ENCODE measurements at places on chromosomes 4 and X.

DNA sequence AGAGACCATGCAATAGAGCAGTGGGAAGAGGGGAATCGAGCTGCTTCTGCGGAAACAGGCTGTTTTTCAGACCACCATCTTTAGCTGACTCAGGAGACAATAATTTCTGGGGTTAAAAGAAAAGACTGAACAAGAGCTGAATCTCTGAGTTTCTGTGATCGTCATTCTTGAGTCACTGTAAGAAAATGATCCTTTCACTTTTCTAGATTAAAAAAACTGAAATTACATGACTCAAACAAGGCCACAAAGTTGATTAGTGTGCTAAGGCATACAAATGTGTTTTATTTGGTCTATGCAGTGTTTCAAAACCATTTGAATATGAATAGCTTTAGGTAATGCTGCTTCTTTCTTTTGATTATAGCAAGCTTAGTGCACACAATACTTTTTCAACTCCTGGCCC, 194.4 kb upstream of the RPL34 start:
- no peak for DNase-seq

GRCh38 chr4:183099537-183100297, 660 bp downstream of the WWC2 start:
- DNase-seq = no peak

GRCh38 chr4:48153791-48154550, 19.9 kb upstream of the TXK start:
- no peak for DNase-seq

GRCh38 chr4:110850461-110851442, 227.9 kb upstream of the PITX2 start:
- no peak for DNase-seq

- DNase-seq = no peak
Measured at GRCh38 chr4:8547108-8547911, 32.9 kb upstream of the GPR78 start.

DNA sequence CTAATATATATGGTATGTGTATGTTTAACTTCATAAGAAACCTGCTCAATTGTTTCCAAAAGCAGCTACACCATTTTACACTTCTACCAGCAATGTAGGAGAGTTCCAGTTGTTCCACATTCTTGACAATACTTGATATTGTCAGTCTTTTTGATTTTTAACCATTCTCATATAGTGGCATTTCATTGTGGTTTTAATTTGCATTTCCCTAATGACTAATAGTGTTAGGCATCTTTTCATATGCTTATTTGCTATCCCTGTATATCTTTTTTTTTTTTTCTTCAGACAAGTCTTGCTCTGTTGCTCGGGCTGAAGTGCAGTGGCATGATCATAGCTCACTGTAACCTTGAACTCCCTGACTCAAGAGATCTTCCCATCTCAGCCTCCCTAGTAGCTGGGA, 58.2 kb upstream of the TRIM2 start:
- DNase-seq = no peak

- DNase-seq = peak; percentile 45
Measured at GRCh38 chrX:155767051-155767875, 113.9 kb upstream of the VAMP7 start.

DNA sequence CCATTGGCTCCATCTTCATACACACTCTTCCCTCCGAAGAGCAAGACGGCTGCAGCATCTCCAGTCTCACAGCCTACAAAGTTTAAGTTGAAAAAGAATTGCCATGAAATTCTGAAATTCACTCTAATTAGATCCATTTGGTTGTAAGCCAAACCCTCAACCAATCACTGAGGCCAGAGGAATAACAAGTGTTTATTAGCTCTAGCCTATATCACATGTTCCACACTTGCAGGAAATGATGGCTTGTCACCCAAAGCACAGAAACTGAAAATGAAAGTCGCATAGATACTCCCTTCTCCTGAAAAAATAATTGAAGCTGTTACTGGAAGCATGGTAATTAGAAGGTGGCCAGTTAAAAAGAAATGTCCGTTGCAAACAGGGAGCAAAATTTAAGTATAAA, 1071.8 kb downstream of the CCSER1 start:
- no peak for DNase-seq

- DNase-seq = no peak
Measured at GRCh38 chr4:188949596-188949995, 810.4 kb downstream of the TRIML1 start.

DNA sequence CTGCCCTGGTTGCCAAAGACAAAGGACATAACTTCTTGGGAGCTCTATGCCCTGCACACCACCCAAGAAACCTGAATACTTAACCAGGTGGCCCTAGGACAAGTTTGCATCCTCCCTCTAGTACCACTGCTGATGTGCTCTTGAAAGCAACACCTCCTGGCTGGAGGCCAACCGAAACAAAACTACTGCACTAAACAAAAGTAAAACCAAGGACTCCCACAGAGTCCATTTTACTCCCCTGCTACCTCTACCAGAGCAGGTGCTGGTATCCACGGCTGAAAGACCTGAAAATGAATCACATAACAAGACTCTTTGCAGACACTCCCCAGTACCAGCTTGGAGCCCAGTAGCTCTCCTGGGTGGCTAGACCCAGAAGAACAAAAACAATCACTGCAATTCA, 941.8 kb downstream of the RAPGEF2 start:
- no peak for DNase-seq
